ENCODE measurements at places on chromosomes 5 and 9. TPM values are rescaled to one million over a fixed set of nuclear protein-coding genes. Genes with fewer than 3 reads are reported as not detected.

- H3K4me1 ChIP-seq, result peaks cover 84% of the 10 kb centered on the region
- no peaks in the 10 kb centered on the region for H3K27me3 ChIP-seq
- no peak for DNase-seq
- peaks cover 5% of the 10 kb centered on the region for H3K36me3 ChIP-seq
- no peak overlapping the region for H3K4me3 ChIP-seq
These were observed 5.3 kb downstream of the RALGDS start for GRCh38 chr9:133115604-133116345.

DNA sequence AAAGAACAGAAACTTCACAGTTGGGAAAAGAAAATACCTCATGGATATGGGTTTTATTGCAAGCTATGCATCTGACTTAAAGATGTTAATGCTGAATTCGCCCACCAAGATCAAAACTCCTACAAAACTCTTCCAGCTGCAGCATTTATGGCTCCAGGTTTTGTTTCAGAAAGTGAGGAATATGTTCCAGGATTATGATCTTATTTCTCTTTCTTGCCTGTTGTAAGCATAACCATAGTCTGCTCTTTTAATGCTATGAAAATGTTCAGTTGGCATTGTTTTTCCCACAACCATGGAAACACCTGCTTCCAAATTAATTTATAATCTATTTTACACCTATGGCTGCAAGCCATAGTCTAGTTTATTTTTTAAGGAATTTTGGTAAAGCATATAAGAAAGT, 34.9 kb upstream of the FST start:
- no peak overlapping the region for H3K4me3 ChIP-seq
- H3K27ac ChIP-seq, result no peak overlapping the region
- H3K27me3 ChIP-seq, result no peaks in the 10 kb centered on the region
- no peak for DNase-seq

- peaks cover 14% of the 10 kb centered on the region for H3K36me3 ChIP-seq
- peaks cover 12% of the 10 kb centered on the region for H3K4me1 ChIP-seq
- no peaks in the 10 kb centered on the region for H3K27me3 ChIP-seq
- DNase-seq, result peak; percentile 12
These were observed 603 bp downstream of the PPIP5K2 start for GRCh38 chr5:103120607-103121200.

HSPB3 gene
- 3.3 TPM for polyA plus RNA-seq

DNA sequence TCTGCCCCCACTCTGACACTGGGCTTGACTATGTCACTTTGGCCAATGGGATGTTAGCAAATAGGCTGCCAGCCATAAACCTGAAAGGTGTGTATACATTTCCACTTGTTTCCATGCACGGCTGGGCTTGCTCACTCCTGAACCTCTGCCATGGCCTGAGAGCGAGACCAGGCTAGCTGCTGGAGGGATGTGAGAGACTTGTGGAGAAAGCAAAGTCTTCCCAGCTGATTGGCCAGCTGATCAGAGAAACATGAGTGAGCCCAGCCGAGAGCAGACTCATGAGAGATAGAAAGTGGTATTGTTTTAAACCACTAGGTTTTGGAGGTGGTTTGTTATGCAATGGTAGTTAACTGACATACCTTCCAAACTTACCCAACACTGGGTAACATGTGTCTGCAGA, 13.9 kb downstream of the FAM193B start:
- no peak overlapping the region for H3K4me3 ChIP-seq
- no peaks in the 10 kb centered on the region for H3K27me3 ChIP-seq
- H3K36me3 ChIP-seq, result peaks cover 35% of the 10 kb centered on the region
- no peak overlapping the region for H3K27ac ChIP-seq
- no peak for DNase-seq
- H3K4me1 ChIP-seq, result peaks cover 14% of the 10 kb centered on the region

DNA sequence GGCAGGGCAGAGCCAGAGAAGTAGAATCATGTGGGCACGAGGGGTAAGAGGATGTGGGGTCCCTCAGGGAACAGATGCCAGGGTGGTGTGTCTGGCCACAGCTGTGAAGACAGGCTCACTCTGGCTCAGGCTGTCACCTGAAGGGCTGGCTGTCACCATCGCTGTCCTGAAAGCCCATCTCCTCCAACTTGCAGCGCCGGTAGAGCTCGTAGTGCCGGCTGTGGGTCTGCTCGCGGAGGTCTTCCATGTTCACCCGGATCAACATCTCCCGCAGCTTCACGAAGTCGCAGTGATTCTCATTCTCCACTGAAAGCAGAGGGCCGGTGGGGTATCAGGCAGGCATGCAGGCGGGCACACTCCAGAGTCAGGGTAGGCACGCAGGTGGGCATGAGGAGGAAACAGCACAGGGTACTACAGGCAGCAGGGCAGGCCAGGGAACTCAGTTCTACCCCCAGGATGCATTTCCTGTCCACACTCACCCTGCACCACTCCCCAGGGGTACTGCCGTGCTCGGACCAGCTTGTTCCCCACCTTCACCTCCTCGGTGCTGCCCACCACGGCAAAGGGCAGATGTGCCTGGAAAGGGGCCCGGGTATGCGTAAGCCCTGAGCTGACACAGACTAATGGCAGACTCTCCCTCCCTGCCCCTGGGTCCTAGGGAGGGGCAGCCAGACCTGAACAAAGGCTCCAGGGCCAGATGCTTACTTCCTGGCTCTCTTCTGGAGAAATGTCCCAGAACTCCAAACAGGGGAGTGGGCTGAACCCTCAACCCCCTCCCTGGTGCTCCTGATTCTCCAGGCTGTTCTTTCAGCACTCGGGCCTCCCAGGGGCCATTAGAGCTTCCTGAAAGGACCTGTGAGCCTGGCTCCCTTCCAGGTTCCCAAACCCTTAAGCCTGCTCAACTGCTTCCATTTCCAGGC, 14.4 kb downstream of the CCNI2 start:
- no peak overlapping the region for H3K4me3 ChIP-seq
- no peaks in the 10 kb centered on the region for H3K4me1 ChIP-seq
- H3K36me3 ChIP-seq, result peaks cover 18% of the 10 kb centered on the region
- no peak for DNase-seq

- DNase-seq, result no peak
- H3K27me3 ChIP-seq, result no peaks in the 10 kb centered on the region
- H3K36me3 ChIP-seq, result peaks cover 92% of the 10 kb centered on the region
- peaks cover 92% of the 10 kb centered on the region for H3K4me1 ChIP-seq
- no peak overlapping the region for H3K4me3 ChIP-seq
These were observed 196.9 kb upstream of the PANK3 start for GRCh38 chr5:168776070-168776469.

DNA sequence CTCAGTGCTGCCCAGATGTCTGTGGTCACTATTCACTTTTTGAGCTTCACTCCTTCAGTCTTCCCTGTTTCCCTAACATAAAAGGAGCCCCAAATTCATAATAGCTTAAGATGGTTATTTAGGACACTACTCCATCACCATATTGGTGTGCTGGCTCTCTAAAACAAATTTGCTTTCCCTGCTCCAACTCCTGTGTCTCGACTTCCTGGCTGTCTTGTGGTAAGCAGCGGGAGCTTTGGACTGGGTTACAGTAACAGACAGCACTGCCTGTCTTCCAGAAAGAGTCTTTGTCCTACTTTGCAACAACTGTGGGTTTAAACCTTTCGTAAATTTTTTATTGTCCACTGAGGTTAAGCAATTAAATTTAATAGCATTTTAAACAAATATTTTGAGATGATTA, 389.4 kb downstream of the CDH9 start:
- DNase-seq, result no peak
- H3K36me3 ChIP-seq, result no peaks in the 10 kb centered on the region
- no peaks in the 10 kb centered on the region for H3K27me3 ChIP-seq
- H3K4me3 ChIP-seq, result no peak overlapping the region

PCDHA9 gene
- 0.02 TPM for polyA plus RNA-seq

PIP5K1B gene
- polyA plus RNA-seq, result not detected

- no peak overlapping the region for H3K4me3 ChIP-seq
- H3K27me3 ChIP-seq, result no peaks in the 10 kb centered on the region
- peaks cover 16% of the 10 kb centered on the region for H3K4me1 ChIP-seq
- peak; percentile 53 for DNase-seq
These were observed 125.9 kb downstream of the APBA1 start for GRCh38 chr9:69546265-69546664.

SH3RF2 gene
- 0.87 TPM for polyA plus RNA-seq

DNA sequence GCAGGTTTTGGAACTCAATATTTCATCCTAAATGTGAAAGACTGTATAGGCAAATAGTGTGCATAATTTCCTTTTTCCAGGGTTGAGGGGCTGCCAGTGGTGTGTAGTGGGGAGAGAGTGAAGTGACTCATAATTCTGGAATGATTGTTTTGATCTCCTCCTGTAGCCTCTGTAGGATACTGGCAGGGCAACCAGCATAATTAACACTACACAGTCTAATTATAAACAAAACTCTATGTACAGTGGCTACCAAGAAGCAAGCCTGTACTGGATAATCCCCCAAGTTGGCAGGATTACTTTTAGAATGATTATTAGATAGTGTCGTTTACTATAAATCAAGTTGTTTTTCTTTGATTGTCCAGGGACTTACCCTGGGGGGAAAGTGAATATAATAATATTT, 32.2 kb downstream of the LNPEP start:
- H3K27ac ChIP-seq, result peak overlapping the region; percentile 30
- no peak for DNase-seq
- H3K4me1 ChIP-seq, result peaks cover 36% of the 10 kb centered on the region
- no peak overlapping the region for H3K4me3 ChIP-seq

LCP2 gene
- not detected for polyA plus RNA-seq

DNA sequence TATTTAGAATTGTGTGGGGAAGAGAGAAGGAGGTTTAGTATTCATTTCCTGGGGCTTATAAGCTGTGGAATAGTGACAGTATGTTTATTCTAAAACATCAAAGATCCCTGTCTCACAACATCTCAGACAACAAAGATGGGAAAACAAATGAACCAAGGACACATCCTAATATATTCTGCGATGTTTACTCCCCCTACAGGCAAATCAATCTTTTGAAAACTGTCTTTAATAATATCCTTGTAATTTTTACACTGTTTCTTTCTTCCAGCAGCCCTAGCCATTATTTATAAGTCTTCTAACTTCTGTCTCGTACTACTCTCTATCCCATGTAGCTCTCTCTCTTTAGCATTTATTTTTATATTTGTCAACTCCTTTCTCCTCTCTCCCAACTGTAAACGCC, 33.5 kb upstream of the TMEM252 start:
- no peaks in the 10 kb centered on the region for H3K36me3 ChIP-seq
- no peak for DNase-seq
- no peaks in the 10 kb centered on the region for H3K4me1 ChIP-seq
- no peak overlapping the region for H3K27ac ChIP-seq
- no peak overlapping the region for H3K4me3 ChIP-seq

DNA sequence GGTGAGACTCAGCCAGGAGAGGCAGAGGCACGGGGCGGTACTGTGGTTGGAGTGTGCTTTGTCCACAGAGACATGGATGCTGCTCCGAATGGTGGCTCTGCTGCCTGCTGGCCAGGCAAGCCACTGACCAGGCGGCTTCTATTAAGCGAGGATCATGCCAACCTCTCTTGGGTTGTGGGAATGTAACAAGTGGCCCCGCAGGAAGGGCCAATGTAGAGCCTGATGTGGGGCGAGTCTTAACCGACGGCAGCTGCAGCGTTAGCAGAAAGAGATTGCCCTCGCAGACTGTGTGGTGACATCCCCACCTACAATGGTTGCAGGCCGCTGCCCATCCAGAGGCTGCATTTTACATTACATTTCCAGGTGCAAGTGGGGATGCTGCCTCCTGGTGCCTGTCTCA, 46.6 kb upstream of the SLC25A51 start:
- no peak overlapping the region for H3K4me3 ChIP-seq
- no peak for DNase-seq
- peaks cover 18% of the 10 kb centered on the region for H3K36me3 ChIP-seq
- H3K27ac ChIP-seq, result peak overlapping the region; percentile 31
- H3K4me1 ChIP-seq, result peaks cover 44% of the 10 kb centered on the region

DNA sequence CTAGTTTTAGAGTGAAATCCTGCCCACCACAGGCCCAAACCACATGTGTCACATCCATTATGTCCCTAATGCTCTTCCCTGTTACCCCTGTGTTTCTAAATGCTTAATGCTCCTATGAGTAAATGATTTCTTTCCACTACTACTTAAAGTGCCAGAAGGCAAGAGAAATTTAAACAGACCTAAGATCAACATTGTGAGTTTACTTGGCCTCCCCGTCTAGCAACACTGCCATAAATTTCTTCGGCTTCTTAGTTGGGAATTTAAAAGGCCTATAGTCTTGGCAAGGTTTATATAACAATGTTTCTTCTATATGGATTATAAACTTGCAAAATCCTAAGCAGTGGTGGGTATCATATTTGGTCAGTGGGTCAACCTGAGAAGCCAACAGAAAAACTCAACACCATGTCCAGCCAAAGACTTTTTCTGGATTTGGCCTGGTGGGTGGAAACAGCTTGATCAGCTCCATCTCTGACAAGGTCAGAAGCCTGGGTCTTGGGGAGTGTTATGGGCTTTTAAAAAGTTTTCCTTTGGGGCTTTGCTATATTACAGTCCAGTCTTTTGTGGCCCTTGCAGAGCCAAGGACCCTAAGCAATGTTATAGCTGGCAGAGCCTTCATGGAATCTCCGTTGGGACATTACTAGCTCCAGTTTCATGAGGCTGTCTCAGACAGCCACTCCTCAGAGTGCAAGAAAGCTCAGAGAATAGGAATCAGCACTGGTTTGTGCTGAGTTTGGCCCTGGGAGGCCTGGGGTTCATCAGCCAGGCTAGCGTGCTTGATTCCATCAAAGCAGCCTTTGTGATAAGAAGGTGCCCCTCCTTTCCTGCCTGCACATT, 119.8 kb downstream of the PRDM6 start:
- no peaks in the 10 kb centered on the region for H3K27me3 ChIP-seq
- no peak overlapping the region for H3K4me3 ChIP-seq
- DNase-seq, result no peak
- H3K27ac ChIP-seq, result peak overlapping the region; percentile 94

GRCh38 chr9:28900406-28900805, 1327.1 kb upstream of the C9orf72 start:
- no peak overlapping the region for H3K27ac ChIP-seq
- H3K4me3 ChIP-seq, result no peak overlapping the region
- H3K27me3 ChIP-seq, result no peaks in the 10 kb centered on the region
- DNase-seq, result no peak

GRCh38 chr9:120078112-120078511, 501.9 kb downstream of the CDK5RAP2 start:
- H3K36me3 ChIP-seq, result no peaks in the 10 kb centered on the region
- no peaks in the 10 kb centered on the region for H3K4me1 ChIP-seq
- no peak overlapping the region for H3K4me3 ChIP-seq

GRCh38 chr5:112604732-112605630, 132.7 kb upstream of the APC start:
- H3K4me1 ChIP-seq, result no peaks in the 10 kb centered on the region
- no peaks in the 10 kb centered on the region for H3K27me3 ChIP-seq
- no peak overlapping the region for H3K4me3 ChIP-seq
- DNase-seq, result peak; percentile 12

COX7C gene
- 675 TPM for polyA plus RNA-seq

GRCh38 chr9:131762356-131762932, 22.6 kb upstream of the RAPGEF1 start:
- DNase-seq, result peak; percentile 97
- H3K4me3 ChIP-seq, result no peak overlapping the region
- H3K27ac ChIP-seq, result no peak overlapping the region

DNA sequence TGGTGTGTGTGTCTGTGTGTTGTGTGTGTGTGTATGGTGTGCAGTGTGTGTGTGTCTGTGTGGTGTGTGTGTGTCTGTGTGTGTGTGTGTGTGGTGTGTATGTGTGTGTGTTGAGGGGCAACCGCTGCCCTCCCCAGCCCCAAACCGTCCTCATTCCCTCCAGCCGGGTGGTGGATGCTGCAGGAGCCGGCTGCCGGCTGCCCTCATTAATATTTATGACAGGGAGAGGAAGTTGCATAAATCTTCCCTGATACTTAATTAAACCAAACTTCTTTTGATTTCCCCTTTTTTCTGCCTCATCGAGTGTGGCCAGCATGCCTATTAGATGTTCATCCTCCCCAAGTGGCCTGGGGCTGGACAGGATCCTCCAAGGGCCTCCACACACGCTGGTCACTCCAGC, 121.4 kb upstream of the MVB12B start:
- H3K4me1 ChIP-seq, result peaks cover 4% of the 10 kb centered on the region
- H3K36me3 ChIP-seq, result no peaks in the 10 kb centered on the region
- no peaks in the 10 kb centered on the region for H3K27me3 ChIP-seq
- H3K4me3 ChIP-seq, result no peak overlapping the region
- peak; percentile 34 for DNase-seq
